8988T (cell line): ENCODE measurements at places on chromosomes 1 and 21.
A peak's percentile ranks its signal among the peaks of the same experiment; 100 is the strongest.

GRCh38 chr1:221405146-221405545 lies 336.7 kb downstream of the DUSP10 start:
- DNase-seq: no peak

DNA sequence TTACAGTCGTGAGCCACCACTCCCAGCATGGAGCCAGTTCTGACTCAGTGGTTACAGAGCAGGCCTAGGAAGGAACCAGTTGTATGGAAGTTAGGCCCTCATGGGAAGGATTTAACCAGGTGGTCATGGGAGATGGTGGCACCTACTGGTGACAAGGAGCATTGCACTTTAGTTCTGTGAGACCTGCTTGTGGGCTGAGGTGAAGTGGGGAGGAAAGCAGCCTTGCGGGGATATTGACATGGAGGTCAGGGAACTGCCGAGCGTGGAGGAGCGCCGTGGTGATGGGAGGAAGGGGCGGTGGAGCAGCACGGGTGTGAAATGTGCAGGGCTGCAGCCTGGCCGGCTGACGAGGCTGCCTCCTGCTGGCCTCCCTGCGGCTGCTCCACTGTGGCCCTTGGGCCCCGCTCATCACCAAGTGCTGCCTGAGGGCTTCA lies 100.4 kb downstream of the GALNT2 start:
- DNase-seq: peak; percentile 56

GRCh38 chr1:115400891-115401290 lies 62.8 kb upstream of the NGF start:
- DNase-seq: no peak

DNA sequence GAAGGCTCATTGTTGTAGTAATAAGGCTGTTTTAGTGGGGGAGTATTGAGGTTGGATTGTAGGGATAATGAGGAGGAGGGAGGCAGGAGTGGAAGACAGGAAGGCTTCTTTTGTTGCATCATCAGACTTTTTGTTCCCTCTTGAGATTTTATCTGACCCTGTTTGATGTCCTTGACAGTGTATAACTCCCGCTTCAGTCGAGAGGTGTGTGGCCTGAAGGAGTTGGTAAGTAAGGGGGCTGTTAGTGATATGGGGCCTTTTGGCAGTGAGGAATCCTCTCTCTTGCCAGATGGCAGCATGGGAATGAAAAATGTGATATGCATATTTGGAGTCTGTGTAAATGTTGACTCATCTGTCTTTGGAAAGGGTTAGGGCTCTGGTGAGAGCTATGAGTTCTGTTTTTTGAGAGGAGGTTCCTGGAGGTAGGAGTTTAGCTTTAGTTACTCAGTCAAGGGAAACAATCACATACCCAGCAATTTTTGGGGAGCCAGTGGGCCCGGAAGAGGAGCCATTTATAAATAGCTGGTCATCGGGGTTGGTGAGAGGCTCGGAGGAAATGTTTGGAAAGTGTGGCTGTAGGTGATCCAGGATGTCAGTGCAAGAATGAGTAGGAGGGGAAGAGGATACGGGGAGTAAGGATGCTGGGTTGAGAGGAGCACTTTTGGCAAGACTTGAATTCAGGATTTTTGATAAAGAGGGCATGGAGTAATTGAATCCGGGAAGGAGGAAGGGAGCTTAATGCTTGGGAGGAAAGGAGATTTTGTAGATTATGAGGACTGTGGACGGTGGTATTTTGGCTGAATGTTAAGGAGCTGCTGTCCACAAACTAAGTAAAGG lies 136.7 kb upstream of the ETV3 start:
- no peak for DNase-seq

DNA sequence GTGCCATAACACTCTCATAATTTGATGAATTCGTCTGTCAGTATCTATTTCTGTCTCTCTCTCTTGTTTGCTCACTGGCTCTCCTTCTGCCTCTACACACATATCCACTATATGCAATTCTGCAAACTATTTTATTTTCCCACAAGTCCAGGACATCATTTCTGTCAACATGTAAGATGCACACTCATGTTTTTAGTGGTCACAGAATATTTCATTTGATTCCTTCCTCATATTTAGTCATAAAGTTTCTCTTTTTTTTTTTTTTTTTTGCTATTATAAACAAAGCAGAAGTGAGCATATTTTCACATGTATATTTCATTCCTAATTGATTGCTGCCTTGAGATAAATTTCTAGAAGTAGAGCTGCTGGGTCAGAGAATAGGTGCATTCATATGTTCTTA lies 165.3 kb downstream of the PGBD5 start:
- DNase-seq: no peak

GRCh38 chr1:202964791-202965410 lies 2.2 kb downstream of the CYB5R1 start:
- no peak for DNase-seq

DNA sequence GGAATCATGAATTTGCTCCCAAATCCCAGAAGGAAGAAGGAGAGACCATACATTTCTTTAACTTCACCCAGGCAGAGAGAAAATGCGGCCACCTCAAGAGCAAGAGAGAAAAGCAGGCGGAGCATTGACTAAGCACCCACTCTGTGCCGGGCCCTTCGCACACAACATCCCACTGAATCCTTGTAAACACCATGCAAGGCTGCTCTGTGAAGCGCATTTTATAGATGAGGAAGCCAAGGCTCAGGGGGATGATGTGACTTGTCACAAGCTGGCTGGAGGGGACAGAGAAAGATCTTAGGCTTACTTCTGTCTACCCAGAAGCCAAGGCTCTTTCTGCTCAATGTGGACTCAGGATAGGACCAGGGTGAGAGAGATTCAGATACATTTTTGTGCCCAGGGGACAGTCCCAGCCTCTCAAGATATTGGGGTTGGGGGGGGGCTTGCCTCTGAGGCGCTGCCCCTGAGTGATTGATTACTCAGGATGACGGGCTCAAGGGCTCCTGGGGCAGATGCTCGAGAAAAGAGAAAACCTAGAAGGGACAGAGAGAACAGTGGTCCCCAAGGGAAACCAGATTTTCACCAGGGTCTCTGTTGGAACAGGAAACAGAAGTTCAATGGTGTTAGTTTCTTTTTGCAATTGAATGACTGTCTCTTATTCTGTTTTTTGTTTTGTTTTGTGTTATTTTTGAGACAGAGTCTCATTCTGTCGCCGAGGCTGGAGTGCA lies 19.5 kb downstream of the PADI2 start:
- no peak for DNase-seq

DNA sequence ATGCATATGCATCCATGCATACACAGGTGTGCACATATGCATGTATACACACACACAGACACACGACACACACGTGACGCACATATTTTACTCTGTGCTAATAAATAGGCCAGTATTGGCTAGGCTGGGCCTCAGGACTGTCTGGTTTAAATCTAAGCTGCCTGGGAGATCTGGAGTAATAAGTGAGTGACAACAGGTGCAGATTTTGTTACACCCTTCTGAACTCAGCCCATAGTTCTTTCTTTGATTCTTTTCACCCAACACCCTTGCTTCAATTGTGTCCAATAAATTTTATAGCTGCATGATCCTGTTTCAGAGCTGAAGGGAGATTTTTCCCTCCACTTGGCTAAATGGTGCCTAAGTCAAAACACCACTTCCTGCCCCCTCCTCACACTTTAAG lies 132.8 kb downstream of the FGGY start:
- no peak for DNase-seq

DNA sequence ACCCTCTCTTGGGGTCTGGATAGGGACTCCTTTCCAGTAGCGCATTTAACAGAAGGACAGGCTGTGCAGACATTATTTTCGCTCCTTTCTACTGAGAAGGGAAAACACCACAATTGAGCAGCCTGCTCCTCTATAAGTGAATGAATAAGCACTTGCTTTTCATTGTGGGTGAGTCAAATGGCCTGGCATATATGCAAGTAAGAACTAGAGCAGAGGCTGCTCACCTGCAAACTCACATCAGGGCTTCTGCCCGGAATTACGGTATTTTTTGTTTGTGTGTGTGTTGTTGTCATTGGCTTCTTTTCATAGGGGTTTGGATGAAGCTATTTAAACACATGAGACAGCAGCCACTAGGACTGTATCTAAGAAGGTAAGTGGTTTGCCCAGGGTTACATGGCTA lies 200.1 kb upstream of the CAMK1G start:
- no peak for DNase-seq

- DNase-seq: no peak
These were observed 9.7 kb upstream of the PRDX6 start for GRCh38 chr1:173467426-173467825.

GRCh38 chr21:21907271-21907670 lies 909.1 kb downstream of the NCAM2 start:
- no peak for DNase-seq

GRCh38 chr1:21935393-21935804 lies 1.7 kb downstream of the HSPG2 start:
- no peak for DNase-seq

DNA sequence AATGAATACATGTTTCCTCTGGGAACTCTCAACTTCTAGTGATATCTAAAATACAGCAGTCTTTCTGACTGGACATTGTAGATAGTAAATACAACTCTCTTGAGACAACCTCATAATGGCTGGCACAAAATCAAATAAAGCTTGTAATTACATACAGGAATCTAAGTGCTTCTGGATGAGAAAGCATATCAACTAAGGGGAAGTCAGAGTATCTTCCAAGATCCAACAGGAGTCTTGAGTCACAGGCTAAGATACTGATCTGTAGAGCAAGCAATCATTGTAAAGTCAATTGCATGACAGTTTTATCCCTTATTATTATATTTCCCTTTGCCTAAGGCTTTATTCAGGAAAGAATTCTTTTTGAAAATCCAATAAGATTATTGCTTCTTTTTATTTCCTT lies 249.9 kb downstream of the LRRIQ3 start:
- DNase-seq: no peak

DNA sequence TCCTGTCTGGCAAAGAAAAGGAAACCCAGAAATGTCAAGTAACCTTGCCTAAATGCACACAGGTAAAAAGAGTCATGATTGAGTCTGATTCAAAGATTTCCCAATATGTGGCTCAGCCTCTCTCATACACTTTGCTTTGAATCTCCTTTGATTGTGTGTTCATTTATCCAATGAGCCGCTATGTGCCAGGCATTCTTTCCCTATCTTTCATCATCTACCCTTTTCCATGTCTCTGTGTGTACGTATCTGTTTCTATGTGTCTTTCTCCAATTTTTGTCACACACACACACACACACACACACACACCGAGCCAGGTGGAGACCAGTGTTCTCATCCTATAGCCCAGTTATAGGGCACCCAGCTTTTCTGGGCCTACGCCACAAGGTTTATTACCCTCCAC lies 35.7 kb upstream of the BCL9 start:
- DNase-seq: no peak

DNA sequence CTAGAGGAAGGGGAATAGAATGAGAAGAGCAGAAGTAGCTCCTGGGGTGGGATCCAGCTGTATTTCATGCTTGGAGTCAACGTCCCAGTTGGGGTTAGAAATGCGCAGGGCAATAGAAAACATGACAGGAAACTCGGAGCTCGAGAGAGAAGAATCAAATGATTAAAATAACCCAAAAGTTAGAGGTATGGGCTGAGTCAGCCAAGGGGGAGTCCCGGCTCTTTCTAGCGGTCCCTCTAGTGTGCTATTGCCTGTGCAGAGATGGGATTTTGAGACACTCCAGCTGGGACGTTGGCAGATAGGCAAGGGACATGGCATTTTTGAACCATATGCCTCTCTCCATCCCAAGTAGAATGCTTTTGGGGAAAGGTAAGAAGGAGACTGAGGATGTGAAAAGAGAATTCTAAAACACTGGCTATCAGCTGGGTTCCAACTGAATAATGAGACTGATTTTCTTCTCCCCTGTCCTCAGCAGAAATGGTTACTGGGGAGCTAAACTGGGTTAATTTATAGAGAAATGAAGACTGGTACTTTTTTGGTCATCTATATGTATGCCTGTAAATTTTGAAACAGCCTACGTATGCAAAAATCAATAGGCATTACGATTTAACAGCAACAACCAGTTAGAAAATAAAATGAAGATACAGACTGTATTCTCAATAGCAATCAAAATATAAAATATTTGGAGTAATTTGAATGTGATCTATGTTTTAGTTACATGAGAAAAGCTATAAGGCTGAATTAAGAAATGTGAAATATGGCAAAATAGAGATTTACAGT lies 7.0 kb upstream of the VPS26C start:
- DNase-seq: no peak

GRCh38 chr1:37478890-37479254 lies 4.5 kb downstream of the ZC3H12A start:
- no peak for DNase-seq

DNA sequence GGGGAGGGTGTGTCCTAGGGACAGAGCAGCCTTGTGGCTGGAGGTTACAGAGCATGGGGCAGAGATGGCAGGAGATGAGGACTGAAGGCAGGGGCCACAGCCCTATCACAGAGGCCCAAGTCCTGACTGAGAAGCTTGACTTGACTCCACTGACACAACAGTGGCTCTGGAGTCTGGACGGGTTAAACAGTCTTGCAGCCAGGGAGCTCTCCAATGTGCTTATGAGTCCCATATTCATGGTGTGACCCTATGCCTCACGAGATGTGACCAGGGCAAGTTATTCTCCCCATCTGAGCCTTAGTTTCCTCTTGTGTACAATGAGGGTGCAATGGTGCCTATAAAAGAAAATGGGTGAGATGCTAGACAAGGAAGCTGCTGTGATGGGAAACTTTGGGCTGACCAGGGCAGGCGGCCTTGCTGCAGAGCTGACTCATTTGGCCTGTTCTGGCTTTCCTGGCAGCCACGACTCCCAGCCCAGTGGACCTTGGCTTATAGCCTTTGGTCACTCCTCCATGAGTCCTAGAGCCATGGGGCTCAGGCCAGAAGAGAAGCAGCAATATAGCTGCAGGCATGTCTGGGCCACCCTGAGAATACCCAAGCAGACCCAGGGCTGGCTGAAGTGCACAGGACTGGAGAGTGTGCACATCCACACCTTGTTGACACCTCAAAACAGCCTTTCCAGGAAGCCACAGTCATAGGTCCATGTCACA lies 2.8 kb upstream of the TTC22 start:
- DNase-seq: no peak

- DNase-seq: no peak
These were observed 20.8 kb downstream of the ADAMTS5 start for GRCh38 chr21:26945916-26946675.

- no peak for DNase-seq
These were observed 14.3 kb upstream of the NASP start for GRCh38 chr1:45569571-45569961.

- no peak for DNase-seq
These were observed 242.3 kb downstream of the LMX1A start for GRCh38 chr1:165114022-165114888.

DNA sequence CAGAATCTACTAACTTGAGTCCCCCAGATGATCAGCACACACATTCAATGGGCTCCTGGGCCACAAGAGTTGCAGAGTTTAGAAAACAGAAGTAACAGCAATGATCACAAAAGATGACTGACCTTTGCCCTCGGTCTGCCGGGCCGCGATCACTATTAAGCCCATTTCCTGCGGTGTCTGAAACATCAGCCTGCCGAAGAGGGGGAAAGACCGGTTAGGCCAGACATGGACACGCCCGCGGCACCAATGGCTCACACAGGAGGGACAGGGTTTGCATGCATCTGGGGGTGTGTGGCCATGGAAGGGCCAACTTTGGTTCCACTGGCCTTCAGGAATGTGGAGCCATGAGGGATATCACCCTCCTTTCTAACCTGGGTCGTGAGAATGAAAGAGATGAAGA lies 68.2 kb downstream of the SIM2 start:
- DNase-seq: no peak
